ENCODE measurements at places on chromosomes 6 and 20.

DNA sequence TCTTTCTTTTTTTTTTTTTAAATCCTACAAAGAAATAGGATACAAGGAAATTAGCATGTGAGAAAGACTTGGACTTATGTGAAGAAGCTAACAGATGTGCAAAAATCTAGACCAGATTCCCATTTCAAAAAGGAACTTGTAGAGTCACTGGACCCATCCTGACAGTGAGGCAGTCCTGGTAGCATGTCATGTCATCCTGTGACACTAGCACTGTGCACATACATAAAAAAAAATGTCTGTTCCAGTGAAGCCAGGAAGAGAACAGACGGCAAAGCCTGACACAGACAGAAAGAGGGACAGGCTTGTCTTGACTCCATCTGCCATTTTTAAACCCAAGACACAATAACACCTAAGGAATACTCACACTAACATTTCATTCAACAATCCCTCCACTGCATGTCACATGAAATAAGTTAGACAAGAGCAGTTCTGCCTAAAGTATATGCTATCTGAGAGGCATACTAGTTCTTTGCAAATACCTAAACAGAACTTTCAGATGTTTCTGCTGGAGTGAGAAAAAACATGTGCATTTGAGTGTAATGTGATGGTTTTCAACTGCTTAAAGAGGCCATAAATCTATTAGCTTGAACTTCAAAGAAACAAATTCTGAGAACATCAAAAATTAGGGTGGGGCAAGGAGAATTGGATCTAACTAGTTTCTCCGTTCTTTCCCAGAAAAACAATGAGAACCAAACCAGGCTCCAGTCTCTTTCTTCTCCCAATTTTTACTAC is 159.6 kb downstream of the BACH2 start:
- DNase-seq, result no peak

GRCh38 chr6:157989541-157990289 is 8.1 kb downstream of the SYNJ2 start:
- peak; percentile 53 for DNase-seq

DNA sequence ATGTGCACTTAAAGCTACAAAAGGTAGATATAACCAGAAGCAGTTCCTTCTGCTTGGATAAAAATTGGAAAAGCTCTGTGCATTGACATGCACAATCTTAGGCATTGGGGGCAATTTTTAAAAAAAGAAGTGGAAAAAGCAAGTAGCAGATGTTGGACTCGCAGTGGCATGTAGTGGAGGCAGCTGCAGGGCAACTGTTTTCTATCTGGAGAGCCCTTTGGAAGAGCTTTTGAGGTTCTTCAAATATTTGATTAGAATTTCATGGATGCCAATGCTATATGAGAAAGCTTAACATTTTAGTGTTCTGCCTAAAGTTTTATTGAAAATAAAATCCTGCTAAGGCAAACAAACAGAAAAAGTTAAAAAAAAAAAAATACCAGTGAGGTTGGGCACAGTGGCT is 388.3 kb upstream of the RNF217 start:
- DNase-seq, result no peak

DNA sequence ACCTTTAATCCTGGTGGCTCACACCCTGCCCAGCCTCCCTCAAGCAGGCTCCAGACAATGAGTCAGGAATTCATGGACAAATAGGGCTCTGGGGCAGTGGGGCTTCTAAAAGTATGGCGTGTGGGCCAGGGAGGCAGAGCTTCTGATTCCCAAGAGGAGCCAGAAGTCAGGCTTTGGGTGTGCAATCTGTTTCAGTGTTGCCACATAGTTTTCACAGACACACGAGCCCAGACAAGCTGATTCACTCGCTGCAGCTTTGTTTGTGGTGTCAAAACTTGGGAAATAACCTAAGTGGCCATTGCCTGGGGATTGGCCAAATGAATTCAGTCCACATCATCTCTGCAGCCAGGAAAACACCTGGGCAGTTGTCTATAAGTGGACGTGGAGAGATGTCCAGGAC is 9.2 kb downstream of the PEDS1 start:
- peak; percentile 97 for DNase-seq

DNA sequence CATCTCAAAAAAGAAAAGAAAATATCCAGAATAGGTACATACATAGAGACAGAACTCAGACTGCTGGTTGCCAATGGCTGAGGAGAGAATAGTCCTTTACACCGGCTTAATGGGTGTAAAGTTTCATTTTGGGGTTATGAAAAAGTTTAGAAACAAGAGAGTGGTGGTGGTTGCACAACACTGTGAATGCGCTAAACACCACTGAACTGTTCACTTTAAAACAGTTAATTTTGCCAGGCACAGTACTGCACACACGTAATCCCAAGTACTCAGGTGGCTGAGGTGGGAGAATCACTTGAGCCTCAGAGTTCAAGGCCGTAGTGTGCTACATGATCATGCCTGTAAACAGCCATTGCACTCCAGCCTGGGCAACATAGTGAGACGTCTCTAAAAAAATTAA is 7.6 kb downstream of the ILRUN start:
- DNase-seq, result no peak

GRCh38 chr20:13042458-13042794 is 33.7 kb downstream of the SPTLC3 start:
- DNase-seq, result no peak

DNA sequence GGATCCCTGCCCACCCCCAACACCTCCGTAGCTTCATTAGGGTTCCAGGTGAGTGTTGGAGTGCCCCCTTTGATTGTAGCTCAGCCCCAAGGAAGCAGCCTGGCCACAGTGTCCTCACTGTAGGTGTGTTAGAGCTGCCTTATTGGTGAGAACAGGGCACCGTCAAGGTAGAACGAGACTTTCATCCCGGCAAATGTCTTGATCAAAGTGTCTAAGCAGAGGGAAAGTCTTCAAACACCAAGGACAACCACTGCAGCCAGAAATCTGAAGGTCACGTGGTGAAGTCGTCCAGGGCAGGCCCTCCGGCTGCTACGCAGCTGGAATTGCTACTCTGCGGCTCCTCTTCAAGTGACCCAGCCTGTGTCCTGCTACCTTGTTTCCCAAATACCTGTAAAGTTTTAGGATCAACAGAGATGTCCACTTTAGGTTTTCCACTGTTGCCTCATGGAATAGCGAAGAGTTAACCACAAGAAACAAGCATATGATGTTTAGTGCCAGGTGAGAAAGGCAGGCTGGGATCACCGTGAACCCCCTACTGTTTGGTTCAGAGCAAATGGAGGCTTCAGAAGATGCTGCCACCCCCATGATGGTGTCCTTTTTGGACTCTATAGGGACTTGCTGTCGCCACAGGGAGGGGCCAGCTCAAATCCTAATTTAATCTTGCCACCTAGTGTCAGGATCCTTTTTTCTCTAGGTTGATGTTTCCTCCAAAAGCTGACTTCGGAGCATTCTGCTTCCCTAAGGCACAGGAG is 1.7 kb upstream of the DLL1 start:
- no peak for DNase-seq

- DNase-seq, result peak; percentile 52
Observed at GRCh38 chr20:5919626-5920544, 30.4 kb downstream of the TRMT6 start.

GRCh38 chr6:133114973-133115372 is 126.2 kb upstream of the EYA4 start:
- no peak for DNase-seq

DNA sequence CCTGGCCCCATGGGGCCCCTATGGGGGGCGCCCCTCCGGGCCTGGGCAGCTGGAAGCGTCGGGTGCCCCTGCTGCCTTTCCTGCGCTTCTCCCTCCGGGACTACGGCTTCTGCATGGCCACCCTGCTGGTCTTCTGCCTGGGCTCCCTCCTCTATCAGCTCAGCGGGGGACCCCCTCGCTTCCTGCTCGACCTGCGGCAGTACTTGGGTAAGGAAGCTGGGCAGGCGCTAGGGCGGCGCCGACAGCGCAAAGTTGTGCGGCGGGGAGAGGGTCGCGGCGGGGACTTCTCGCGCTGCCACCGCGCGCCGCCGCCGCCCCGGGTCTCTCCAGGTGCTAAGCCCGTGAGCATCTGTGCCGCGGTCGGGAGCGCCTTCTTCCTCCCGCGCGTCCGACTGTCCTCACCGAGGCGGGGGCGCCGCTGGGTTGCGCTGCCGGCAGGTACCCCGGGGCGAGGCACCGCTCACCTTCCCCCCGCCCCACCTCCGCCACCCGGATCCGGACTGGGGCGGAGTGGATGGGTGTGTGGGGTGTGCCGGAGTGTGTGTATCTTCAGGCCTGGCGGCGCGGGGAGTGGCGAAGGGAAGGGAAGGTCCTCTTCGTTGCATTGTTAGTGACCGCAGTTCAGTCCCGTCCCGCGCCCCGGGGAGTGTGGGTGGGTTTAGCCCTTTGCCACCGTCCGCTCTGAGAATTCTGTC is 788 bp downstream of the UST start:
- peak; percentile 38 for DNase-seq

- no peak for DNase-seq
Observed at GRCh38 chr6:52213127-52213526, 27.0 kb downstream of the IL17A start.

GRCh38 chr6:158629367-158630221 is 14.9 kb downstream of the DYNLT1 start:
- DNase-seq, result no peak

GRCh38 chr6:156780102-156780641 is 3.0 kb downstream of the ARID1B start:
- DNase-seq, result peak; percentile 95

DNA sequence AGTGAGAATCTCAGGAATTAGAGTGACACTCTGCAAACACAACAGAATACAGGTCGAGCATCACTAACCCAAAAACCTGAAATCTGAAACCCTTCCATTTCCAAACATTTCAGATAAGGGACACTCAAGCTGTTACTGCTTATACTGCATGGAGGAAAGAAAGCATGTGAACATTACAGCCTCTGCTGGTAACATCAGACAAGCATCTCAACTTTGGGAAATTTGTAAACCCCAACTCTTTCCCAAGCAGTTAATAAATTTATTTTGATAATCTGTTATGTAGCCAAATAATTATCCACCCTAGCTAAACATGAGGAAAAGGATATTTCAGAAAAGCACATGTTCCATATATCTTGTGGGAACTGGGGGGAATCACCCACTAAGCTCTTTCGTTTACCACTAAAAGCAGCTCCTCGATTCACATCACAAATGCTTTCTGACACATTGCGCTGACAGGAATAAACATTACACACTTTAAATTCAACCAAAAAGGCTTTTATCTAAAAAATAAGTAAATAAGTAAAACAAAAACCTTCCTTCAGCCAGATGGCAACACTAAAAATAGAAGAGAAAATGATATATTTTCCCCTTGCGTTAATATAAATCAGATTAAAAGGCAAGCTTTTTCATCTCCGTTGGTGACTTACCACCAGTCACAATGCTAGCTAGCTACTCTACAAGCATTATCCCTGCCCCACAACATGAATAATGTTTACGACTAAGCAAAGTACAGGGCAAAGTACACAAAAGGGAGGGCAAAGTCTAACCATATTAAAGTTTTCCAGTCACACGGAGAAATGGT is 120.8 kb downstream of the MAP7 start:
- no peak for DNase-seq

- DNase-seq, result no peak
Observed at GRCh38 chr20:40339661-40340449, 349.2 kb downstream of the MAFB start.

DNA sequence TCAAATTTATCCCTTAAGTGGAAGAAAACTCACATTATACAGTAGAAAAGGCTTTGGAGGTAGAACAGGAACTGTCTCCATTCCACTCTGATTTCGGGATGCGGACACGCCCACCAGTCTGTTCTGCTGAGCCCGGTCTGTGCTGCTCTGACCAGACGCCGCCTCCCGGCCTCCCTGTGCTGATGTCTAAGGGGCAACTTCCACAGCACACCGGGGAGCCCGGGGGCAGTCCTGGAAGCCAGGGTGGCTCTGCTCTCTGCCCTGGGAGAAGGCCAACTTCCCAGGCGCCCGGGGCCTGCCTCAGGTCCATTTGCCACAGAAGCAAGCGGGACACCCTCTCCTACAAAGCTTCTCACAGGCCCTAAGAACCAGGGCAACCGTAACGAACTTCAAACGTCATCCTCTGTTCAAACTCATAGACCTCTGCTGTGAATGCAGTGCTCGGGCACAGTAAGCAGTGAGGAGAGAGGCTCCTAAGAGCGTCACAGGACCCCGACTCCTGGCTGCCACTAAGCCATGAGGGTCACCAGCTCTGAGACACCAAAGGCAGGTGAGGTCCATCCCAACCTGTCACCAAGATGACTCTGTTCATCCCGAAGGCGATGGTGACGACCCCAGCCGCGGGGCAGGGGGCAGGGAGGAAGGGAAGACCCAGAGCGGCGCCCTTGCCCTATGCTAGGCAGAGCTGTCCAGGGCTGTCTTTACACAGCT is 5.6 kb downstream of the TAF4 start:
- no peak for DNase-seq

GRCh38 chr6:137631323-137631722 is 137.1 kb upstream of the OLIG3 start:
- no peak for DNase-seq

- DNase-seq, result no peak
Observed at GRCh38 chr6:105851606-105852005, 234.5 kb upstream of the PRDM1 start.

DNA sequence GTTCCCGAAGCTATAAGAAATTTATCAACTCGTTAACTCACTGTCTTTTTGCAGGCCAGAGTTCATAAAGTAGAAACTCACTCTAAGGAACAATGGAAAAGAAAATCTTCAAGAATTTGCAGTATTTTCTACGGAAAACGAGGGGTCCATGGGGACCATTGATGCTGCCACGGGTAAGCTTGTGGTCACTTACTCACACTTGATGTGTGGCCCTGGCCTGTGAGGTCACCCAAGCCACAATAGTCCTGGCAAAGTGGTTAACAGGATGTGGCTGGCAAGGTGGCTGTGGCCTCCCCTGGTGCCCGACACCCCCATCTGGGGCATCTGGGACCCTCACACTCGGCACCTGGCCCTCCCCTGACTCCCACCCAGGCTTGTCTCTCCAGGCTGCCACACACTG is 123.4 kb downstream of the C6orf118 start:
- DNase-seq, result peak; percentile 21

DNA sequence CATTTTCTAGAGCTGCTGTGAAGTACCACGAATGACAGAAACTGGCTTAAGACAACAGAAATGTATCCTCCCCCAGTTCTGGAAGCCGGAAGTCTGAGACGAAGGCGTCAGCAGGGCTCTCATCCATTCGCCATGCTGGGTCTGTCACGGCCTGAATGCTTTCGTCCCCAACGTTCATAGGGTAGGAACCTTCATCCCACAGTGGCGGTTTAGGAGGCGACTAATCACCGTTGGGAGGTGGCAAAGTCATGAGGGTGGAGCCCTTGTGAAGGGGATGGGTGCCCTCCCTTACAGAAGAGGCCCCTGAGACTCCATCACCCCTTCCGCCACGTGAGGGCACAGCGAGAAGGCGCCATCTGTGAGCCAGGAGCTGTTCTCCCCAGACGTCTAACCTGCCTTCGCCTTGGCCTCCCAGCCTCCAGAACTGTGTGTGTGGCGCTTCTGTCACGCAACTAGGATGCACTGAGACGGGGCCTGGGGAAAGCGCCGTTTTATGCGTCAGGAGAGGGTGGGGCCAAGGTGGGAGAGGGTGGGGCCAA is 250.3 kb downstream of the TTLL2 start:
- no peak for DNase-seq

- peak; percentile 88 for DNase-seq
Observed at GRCh38 chr6:85004361-85004995, 240.1 kb upstream of the TBX18 start.

- no peak for DNase-seq
Observed at GRCh38 chr6:90288404-90288803, 8.2 kb downstream of the BACH2 start.
